ENCODE measurements at places on chromosomes 7 and 10.

DNA sequence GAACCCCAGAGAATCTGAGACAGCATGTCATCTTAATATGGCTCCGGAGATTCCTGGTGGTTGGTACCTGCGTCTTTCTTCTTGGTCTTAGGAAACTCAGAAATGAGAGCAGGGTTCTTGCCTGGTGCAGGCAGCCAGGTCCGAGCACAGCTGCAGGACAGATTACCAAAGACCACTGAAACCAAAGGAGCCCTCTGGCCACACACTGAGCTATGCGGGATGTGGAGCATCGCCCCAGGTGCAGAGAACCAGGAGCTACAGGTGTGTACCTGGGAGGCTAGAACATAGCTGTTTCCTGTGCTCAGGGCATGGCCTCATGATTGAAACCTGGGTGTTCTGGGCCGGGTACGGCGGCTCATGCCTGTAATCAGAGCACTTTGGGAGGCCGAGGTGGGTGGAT lies 635.4 kb downstream of the CALN1 start:
- DNase-seq, result no peak

- no peak for DNase-seq
Measured at GRCh38 chr10:61781969-61782403, 119.3 kb downstream of the CABCOCO1 start.

GRCh38 chr10:46022978-46023702 lies 7.3 kb downstream of the NCOA4 start:
- DNase-seq, result peak; percentile 98

- DNase-seq, result no peak
Measured at GRCh38 chr7:147711447-147711846, 879.1 kb upstream of the C7orf33 start.

DNA sequence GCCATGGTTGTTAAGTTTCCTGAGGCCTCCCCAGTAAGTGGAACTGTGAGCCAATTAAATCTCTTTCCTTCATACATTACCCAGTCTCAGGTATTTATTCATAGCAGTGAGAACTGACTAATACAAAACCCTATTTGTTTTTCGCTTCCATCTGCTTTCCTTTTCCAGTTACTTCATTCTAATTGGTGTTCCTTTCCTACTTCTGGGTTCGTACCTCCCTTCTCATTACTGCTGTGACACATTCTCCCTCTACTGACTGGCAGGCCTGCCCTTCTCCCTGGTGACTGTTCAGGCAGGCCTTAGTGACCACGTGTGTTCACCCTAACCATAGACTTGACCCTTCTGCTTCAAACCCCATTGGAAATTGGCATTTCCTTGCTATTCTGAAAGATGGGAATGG lies 37.7 kb downstream of the MTURN start:
- DNase-seq, result no peak

DNA sequence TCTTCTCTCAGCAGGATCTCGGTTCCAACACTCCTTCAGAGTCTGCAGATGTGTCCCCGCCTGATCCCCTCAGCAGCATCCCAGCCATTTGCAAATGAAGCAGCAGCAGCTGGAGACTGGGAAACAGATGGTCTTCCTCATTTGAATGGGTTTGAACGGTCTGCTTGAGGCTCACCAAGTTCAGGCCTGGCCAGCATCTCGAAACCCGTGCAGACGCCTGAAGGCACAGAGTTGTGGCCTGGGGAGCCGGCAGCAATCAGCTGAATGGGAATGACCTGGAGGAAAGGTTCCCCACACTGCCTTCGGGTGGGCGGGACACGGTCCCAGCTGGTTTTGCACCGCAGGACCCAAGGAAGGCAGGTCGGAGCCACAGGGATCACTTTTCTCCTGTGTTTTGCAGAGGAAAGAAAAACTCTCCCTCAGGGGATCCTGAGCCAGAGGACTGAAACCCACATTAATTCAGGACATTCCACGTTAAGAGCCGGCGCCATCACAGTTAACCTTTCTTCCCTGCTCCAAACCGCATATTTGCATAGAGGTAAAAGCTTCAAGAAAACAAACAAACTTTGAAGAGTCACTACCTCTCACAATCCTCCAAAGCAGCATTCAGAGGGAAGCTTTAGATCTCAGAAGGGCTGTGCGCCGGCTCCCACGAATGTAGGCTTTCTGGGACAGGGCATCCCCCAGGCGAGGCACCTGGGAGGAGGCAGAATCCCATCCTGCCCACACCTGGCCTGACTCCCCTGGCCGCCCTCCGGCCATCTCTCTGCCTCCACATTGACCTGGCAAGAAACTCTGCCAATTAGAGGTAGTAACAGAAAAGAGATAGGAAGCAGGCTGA lies 17.7 kb downstream of the FGFR2 start:
- DNase-seq, result no peak

GRCh38 chr10:6482737-6483357 lies 97.2 kb downstream of the PRKCQ start:
- DNase-seq, result no peak

DNA sequence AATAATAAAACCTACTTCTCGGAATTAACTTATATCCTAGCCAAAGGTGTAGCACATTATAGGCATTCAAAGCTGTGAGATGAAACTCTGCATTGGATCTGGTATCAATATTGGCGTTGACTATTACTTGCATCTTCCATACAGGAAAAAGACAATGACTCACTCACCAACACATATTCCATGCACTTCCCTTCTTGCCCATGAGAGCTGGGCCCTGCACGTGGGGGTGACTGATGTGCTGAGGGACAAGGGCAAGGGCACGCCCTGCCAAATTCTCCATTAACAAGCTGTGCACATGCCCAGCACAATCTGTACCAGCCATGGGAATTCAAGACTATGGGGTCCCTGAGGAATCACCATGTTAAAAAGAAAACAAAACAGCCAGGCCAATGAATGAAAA lies 188.1 kb upstream of the PDE1C start:
- DNase-seq, result no peak

GRCh38 chr7:45726883-45727282 lies 146.0 kb downstream of the CCDC201 start:
- no peak for DNase-seq

GRCh38 chr10:9294865-9295264 lies 1240.4 kb downstream of the GATA3 start:
- DNase-seq, result no peak

DNA sequence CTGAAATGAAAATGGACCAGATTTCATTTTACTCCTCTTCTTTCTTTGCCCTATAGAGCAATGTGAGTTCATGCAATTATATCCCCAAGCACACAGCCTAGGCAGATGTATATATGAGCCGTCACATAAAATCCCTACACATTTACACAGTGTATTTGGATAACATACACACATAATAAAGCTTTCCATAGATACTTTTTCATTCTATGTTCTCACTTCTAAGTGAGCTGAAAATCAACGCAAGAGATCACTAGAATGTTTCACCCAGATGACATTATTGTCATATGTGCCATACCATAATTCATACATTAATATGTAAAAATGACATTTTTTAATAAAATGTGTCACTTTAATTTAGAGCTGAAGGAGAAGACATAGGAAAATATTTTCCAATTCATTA lies 129.4 kb downstream of the INHBA start:
- no peak for DNase-seq

DNA sequence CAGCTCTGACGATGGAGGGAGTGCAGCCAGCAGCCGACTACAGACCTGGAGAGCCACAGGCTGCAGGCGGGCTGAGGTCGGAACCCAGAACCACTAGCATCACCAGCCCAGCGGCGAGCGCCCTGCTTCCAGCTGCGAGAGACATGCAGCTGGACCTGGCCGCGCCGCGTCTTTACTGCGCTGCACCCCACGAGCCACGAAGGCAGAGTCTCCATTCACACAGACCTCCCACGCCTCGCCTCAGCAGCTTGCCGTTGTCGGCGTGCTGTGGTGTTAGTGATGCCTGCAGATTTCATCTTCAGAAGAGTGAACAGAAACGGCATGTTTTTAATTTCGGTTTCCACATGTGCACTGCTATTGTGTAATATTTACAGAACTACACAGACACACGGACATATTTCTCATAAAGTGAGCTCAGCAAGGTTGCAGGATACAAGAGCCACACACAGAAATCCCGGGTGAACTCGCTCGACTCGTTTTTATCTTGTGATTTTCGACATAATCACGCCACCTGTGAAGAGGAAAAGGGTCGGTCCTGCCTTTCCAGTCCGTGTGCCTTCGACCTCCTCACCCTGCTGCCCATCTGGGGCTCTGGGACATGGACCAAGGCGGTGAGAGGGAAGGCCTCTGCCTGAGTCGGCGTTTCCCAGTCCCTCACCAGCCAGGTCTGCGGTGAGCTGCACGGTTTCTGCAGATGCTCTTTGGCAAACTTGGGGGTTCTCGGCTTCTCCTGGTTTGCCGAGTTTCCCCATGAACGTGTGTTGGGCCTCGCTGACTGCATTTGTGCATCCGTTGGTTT lies 252.2 kb downstream of the ELFN1 start:
- peak; percentile 72 for DNase-seq

- DNase-seq, result no peak
Measured at GRCh38 chr10:23376229-23376655, 31.6 kb upstream of the C10orf67 start.

DNA sequence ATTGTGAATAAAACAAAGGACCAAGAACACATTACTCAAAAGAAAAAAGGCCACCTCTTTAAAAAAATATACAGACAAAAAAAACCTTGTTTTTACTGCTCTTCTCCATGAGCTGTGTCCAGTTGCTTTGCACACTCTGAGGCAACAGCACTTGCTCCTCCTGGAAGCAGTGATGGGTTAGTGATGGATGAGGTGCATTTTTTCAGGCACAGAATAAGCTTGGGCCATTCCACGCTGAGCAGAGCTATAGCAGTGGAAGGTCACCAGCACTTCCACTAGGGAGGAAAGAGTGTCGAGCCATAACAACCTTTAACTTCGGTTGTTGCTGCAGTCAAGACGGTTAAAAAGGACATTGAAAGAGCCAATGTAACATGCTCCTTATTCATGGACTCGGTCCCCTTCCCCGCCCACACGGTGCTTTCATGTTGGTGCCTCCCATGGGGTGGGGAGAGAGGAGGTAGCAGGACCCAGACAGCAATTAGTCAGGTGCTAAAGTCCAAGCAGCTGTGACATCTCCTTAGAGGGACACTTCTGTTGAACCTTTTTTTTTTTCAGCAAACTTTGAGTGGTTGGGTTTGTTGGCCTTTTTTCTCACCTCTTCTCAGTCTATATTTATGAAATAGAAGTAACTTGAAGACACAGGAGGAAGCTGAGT lies 136.5 kb upstream of the ADARB2 start:
- no peak for DNase-seq

GRCh38 chr10:29370097-29371092 lies 81.5 kb downstream of the LYZL1 start:
- no peak for DNase-seq

- no peak for DNase-seq
Measured at GRCh38 chr7:14048889-14049288, 59.4 kb upstream of the ETV1 start.

- DNase-seq, result peak; percentile 60
Measured at GRCh38 chr7:114070246-114070645, 151.4 kb upstream of the PPP1R3A start.
